ENCODE measurements at places on chromosomes 6 and 20.

DNA sequence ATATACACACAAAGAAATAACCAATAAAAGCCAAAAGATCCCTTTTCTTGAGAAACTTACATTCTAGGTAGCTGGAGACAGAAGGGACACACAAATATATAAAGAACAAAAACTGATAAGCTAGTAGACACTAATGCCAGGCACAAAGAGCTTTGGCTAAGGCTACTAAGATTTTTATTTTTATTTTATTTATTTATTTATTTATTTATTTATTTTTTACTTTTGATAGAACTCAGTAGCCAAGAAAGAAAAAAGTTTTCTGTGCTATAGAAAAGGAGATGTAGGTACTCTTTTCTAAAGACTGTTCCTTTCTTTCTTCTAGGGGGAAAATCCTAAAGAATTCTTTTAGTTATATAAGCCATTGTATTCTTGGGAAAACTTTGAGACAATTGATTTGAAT lies 34.1 kb downstream of the THEMIS start:
- no peak for DNase-seq

- DNase-seq, result no peak
Measured at GRCh38 chr6:24981386-24981760, 45.6 kb upstream of the RIPOR2 start.

DNA sequence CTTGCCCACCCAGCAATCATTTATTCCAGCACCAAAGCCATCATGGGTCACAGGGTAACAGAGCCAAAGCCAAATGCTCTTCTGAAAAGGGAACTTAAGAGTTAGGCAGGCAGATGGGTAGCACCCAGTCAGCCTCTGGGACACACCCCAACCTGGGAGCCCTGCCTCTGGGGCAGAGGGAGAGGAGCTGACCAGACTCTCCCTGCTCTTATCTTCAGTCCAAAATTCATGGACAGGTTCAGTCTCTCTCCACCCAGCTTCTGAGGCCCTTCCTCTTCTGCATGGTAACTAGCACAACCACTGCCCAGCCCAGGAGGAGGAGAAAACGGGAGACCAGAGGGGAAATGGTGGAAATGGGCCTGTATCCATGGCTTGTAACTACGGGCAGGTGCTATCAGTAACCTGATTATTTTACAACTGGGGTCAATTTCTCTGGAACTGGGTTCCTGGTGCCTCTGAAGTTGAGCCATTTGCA lies 105.4 kb downstream of the NOL4L start:
- DNase-seq, result peak; percentile 2

DNA sequence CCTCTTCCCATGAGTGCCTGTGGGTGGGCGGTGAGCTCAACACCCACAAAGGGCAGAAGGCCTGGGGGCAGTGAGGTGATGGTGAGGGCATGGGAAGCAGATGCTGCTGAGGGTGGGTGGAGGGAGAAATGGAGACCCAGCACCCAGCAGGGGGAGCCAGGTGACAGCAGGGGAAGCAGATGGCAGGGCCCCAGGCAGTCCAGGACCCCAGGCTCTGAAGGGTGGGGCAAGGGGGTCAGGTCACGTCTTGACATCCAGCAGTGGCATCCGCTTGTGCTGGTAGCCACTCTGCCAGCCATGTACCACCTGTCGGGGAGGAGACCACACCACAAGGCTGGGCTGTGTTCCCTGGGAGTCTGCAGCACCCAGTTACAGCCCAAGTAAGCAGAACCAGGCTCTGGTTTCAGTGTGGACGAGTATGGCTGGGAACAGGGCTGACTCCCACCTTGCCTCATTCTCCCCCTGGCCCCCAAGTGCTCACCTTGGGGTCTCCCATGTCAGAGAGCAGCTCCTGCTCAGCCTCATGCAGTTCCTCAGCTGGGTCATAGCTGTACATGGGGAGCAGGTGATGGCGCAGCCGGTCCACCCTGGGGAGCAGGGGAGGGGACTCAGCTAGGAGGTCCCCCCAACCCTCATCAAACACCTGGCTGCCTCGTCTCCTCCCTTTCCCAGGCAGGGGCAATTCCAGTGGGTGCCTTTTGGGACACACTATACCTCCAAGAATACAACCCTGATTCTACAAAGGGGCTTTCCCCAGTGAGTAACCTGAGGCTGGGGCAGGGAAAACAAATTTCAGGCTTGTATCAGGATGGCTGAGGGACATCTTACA lies 2.0 kb downstream of the SMIM29 start:
- peak; percentile 68 for DNase-seq

DNA sequence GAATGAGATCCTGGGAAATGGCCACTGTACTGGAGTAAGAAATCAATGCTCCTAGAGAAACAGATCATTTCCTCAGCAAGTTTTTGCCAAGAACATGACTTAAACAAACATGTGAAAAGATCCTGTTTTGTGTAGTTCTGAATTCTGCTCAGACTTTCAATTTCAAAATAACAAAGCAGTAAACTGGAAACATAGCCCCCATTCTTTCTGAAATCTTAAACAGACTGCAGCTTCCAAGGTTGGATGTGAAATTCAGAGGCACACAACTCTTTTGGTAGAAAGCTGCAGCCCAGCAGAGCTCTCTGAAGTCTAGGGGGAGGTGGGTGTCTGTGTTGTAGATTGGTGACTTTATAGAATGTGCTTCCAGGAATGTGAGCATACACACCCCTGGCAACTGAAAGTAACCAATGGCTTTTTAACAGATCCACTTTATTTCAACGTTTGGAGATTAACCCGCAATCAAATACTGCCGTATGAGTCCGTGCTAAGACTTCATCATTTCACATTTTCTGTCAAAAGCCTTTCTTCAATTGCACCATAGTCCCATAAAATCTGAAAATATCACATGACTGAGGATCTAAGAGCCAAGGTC lies 86.4 kb downstream of the ATXN1 start:
- no peak for DNase-seq

- DNase-seq, result no peak
Measured at GRCh38 chr6:105384004-105384403, 18.9 kb downstream of the PREP start.

DNA sequence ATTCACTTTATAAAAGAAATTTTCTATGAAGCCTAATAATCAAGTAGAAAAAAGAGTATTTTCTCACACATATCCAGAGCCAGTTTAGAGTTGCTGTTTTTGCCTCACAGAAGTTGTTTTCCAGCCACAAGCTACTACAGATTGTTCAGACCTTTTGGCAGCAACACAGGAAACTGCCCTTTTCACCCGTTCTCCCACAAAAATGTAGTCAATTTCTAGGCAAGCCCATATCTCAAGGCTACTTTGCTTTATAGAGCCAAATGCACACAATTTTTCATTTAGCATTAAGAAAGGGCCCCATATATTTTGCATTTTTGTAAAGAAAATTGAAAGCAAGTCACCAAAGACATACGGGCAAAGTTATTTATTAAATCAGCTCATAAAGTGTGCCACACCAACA lies 49.5 kb downstream of the EPB41L2 start:
- DNase-seq, result no peak

GRCh38 chr6:128314190-128314589 lies 206.2 kb downstream of the PTPRK start:
- DNase-seq, result no peak

DNA sequence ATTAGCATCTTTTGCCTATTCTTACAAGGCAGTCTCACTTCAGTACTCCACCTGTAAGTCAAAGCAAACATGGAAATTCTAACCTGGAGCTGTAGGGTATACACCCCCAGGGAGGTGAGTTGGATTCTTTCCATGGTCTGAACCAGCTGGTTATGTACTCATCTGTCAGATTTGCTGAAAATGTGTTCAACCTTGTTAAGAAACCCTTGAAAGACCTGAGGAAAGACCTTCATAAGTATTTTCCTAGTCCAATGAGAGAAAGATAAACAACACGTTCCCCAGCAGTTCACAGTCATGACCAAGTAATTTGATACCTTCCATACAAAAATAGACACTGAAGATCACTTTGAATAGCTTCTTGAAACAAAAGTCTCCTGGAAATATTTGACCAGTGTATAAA lies 42.5 kb downstream of the ID4 start:
- no peak for DNase-seq

DNA sequence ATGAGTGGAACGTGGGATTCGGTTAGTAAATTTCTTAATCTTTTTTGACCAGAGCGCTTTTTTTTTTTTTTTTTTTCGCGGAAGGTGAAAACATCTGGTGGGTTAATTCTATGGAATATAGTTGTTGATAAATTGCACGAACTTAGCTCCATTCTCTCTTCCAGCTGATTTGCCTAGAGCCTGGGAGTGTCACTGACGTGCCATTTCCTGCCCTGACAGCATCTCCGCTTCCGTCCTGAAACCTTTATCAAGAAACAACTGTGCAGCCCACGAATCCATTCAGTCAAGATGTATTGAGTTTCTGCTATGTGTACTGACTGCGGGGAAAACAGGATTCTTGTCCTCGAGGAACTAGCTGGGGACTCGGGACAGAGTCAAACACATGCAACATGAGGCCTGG lies 59.5 kb upstream of the TGM3 start:
- DNase-seq, result no peak

DNA sequence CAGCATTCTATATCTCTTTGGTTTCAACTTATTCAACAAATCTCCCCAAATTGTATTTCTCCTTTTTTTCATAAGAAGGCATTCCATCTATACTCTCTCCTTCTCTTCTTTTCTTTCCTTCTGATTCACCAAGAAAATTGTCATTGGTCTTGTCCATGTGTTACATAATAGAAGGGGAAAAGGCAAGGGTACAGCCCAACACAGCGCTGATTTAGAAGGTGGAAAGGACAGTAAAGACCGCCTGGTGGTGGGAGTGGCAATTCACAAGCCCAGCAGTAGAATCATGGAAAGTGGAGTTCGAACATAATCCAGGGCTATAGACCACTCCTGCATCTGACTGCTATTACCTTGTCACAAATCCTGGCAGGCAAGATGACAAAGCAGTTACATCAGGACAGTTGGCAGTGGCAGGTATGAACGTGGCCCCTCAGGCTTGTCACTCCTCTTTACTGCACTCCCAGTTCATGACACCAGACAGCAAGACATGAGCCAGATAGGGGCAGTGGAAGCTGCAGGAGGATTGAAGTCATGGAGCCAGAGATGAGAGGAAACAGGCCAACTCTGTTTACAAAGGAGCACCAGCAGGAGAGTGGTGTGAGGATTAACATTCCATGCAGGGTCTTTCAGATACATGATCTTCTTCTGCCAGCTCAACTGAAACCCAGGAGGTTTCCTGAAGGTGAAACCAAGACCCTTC lies 2.1 kb upstream of the TNFAIP3 start:
- no peak for DNase-seq

DNA sequence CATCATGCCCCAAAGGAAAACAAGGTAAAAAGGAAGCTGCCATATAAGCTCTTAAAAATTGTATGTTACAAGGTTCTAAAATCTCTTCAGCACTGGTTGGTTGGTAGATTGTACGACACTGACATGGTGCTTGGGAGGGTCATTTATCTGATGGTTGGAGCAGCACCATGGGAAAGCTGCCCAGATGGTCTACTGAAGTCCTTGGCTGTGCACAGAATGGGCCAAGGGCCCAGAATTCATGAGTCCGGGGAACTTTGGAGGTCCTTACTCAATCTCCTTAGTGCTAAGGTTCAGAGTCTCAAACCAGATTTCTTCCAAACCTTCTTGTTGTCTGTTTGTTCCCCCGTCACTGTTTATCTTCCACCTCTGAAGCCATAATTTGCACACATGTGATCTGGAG lies 314.4 kb downstream of the ESR1 start:
- DNase-seq, result peak; percentile 62

GRCh38 chr6:132736239-132736638 lies 21.5 kb downstream of the VNN2 start:
- no peak for DNase-seq

DNA sequence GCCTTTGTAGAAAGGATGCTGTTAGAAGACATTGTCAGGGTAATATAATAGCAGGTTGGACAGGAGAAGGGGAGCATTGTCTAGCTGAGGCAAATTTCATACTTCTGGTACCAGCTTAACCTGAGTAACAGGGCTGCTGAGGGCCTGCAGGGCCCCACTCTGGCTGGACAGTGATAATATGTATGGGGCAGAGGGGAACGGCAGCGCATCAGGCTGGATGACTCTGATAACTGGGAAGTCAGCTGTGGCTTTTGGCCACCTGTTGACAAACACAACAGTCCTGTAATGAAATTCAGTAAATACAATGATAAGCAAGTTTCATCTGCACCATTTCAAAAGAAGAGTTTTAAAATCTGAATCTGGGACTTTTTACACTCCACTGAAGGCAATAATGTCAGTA lies 259.9 kb upstream of the CNR1 start:
- DNase-seq, result no peak

DNA sequence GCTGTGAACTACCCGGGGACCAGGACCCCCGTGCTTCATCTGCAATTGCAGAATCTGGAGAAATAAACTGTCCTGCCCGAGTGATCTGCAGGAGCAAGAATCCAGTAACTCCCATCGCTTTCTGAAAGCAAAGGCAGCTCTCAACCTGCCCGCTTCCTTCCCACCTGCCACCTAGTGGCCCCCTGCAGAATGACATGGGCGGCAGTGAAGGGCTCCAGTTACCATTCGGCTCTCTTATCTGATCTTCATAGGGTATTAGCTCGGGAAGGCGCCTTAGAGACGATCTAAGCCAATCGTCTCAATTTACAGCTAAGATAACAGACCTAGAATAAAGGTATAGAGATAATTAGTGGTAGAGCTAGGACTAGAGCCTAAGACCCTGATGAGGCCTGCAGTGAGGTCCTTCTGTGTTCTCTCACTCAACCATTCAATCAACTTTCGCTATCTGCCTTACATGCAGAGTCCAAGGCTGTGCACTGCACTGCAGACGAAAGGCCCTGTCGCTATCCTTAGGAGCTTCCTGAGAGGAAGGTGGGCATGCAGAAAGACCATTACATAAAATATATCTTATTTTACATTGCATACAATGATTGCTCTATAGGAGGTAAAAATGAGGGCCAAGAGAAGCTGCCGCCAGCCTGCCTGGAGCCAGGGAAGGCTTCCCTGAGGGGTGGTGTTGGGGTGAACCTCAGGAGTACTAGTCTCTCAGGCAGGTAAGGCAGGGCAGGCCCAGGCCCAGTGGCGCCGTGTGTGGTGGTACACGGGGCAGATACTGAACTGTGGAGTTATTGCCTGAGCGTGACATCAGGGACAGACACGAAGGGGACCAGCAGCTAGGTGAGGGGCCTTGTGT lies 7.1 kb upstream of the PSMG4 start:
- DNase-seq, result peak; percentile 82

GRCh38 chr6:93749191-93749590 lies 329.8 kb upstream of the EPHA7 start:
- no peak for DNase-seq
